ENCODE measurements at places on chromosomes 11 and 22. TPM values are rescaled to one million over a fixed set of nuclear protein-coding genes. Genes with fewer than 3 reads are reported as not detected.
A peak's percentile ranks its signal among the peaks of the same experiment; 100 is the strongest.

Gene TBC1D10A
- 23.4 TPM for total RNA-seq

Gene REXO2
- 78.9 TPM for total RNA-seq

Gene APOA4
- total RNA-seq, result not detected

Gene ART5
- total RNA-seq, result under 0.01 TPM

Gene CTSW
- total RNA-seq, result 95.9 TPM

Gene CHCHD10
- total RNA-seq, result 11.0 TPM

DNA sequence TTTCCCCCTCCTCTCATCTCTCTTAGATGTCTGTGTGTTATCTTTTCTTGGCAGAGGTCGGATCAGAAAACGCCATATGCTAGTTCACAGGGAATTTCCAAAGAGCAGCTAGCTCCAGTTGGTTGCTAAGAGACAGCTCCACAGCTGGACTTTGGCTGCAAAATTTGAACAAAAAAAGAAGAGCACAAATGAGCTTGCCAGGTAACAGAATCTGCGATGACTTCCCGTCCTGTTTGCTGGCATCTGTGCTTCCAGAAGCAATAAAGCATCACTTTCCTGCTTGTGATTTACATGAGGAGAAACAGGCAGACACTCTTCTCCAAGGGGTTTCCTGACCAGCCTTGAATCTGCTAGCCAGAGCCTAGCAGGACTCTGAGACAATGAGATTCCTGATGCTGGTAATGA lies 596.0 kb upstream of the B3GAT1 start:
- DNase-seq, result no peak

DNA sequence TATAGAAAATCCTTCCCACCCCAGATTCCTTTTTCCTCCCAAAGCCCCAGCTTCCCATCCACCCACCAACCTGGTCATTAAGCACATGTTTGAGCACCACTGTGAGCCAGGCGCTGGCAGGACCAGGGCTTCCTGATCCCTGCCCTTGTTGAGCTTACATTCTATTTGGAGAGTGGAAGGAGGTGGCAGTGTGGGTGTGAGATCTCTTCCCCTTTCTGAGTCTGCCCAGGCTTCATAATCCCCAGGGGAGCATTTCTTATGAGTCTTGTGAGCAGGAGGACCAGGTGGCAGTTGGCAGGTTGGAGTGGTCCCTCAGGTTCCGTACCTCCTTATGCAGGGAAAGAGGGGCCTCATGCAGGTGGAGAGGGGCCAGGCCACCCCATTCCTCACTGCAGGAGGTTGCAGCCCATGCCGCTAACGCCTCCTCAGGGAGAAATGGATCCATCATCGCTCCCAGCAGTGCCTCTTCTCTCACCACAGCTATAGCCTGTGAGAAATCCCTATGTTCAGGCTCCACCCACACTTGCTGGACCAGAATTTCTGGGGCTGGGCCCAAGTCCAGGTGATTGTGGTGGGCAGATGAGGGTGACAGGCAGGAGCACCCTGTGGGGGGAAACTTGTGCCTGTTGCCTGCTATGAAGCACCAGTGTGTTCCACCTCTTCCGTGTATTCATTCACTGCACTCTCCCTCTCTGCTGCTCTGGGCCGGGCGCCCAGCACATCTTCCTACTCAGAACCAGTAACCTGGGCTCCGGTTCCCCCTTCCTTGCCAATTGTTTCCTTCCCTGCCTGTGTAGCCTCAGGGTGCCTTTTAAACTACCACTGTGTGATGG lies 23.5 kb downstream of the UBE2L3 start:
- no peak for DNase-seq

GRCh38 chr11:119889111-119889510 lies 160.1 kb upstream of the NECTIN1 start:
- no peak for DNase-seq

DNA sequence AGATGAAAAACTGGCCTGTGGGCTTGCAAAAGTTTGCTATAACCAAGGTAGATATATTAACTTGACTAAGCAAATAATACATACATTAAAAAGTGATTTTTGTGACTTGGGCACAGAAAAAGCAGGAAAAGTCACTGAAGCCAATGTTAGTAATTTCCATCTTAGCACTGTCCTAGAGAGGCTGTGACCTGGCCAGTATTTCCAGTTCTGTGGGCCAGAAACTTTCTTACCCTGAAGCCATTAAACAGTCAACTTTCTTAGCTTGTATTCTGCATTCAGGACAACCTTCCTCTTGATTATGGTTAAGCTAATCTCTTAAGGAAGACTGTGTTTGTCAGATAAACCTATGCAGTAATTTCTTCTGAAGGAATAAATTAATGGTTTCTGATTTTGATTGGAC lies 22.3 kb upstream of the SLC36A4 start:
- no peak for DNase-seq

GRCh38 chr11:79547256-79547655 lies 106.4 kb upstream of the TENM4 start:
- no peak for DNase-seq

DNA sequence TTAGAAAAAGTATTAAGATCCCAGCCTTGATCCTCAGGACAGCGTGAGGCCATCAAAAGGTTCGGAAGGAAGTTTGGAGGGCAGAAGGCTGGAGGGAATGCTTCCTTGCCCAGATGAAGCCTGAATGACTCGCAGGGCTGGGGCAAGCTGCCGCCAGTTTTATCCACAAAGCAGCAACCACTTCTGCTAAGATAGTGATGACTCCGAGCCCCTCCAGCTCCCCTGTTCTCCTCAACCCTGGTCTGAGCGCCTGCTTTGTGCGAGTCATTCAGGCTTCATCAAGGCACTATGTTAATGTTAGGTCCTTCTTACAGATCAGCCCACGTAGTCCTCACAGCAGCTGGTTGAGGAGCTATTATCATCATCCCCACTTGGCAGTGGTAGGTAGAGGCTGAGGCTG lies 158.8 kb downstream of the COMMD9 start:
- DNase-seq, result no peak

- no peak for DNase-seq
Observed at GRCh38 chr22:32746732-32747131, 54.8 kb upstream of the TIMP3 start.

- DNase-seq, result no peak
Observed at GRCh38 chr22:18069041-18069440, 8.7 kb upstream of the PEX26 start.

DNA sequence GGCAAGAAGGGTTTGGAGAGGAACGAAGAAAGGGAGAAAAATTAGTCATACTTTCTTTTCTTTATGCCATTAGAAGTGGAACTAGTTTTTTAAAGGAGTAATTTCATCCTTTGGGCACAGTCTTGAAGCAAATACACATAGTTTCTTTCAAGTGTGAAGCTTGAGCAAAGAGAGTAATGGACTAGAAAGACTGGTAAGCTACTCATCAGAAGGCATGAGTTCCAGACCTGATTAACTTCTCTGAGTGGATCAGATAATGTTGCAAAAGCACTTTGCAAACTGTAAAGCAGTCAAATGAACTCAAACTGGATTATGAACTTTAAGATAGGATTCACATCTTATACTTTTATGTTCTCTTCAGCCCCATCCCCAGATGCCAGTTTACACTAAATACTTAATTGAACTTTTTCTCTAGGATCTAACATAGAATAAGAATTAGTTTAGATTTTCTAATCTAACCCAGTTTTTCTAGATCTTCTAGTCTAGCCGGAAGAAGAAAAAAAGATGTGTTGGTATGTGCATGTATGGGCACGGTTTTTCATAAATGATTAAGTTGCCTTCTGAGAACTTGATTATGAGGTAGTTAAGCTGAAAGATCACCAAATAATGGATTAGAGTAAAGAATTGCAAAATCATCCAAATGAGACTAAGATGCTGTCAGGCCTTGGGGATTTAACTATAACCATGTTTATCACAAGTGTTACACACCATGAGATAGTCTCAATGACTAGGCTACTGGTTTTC lies 2.5 kb downstream of the DDIAS start:
- no peak for DNase-seq

DNA sequence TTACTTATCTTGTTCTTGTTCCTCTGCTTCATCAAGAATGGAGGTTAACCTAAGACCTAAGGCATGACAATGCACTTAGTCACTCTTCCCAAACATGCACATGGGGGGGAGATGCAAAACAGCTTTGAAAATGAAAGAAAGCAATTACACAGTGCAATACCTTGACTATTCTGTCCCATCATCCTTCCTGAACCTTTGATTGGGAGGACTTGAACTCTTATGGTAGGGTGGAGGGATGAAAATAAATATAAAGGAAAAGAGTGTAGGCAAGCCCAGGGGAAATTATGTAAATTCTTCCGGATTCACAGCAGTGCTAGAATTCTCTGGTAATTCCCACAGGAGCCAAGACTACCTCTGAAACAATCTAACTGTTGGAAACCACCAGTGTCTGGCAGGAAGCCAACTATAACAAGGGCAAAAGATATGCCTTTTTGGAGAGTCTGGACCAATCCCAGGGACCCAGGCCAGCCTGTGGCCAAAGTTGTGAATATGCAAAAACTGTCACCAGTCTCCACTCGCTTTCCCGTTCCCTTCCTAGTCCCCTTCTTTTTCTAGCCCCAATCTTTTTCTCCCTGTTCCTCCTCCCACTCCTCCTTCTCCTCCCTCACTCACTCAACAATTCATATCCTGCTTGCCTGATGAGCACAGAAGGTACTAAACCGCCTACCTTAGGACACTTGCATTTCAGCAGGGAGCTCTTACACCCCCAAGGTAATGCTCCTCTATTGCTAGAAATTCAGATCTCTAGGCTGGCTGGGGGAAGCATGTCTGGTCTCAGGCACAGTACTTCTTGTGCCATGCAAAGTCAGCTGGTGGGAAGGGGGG lies 2.5 kb upstream of the RCN1 start:
- DNase-seq, result peak; percentile 49

DNA sequence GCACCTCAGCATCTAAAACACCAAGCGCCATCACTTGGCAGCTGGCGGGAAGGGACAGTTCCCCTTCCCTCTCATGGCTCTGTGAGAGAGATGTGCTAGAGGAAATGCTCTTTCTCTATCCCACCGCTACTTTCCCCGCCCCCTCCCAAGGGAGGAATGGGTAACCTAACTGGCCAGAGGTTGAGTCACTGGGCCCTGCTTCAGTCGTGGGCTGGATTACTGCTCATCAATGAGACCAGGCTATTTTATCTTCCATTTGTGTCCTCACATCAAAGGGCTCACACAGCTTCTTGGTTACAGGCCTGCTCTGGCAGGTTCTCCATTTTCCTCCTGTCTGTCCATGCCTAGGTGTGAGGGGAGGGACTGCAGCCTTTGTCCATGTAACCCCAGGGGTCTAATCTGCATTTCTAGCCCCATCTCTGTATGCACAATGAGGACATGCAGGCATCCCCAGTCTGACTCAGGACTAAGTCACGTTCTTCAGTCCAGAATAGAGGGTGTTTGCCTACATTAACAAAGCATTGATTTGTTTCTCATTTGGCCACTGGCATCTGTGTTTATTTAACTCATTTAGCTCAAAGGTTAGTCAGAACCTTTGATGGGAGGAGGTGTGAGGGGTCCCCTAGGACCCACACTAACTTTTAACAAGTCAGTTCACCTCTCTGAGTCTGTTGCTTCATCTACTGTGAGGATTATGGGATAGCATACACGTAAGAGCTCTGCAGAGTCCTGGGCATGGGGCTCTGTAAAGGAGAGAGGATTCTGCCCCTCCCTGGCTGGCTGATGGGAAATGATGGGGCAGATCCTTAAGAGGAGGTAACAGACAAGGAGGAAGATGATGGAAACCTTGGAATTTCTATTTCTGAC lies 99.1 kb downstream of the XRRA1 start:
- no peak for DNase-seq

GRCh38 chr11:88861618-88862017 lies 204.2 kb downstream of the GRM5 start:
- DNase-seq, result no peak

DNA sequence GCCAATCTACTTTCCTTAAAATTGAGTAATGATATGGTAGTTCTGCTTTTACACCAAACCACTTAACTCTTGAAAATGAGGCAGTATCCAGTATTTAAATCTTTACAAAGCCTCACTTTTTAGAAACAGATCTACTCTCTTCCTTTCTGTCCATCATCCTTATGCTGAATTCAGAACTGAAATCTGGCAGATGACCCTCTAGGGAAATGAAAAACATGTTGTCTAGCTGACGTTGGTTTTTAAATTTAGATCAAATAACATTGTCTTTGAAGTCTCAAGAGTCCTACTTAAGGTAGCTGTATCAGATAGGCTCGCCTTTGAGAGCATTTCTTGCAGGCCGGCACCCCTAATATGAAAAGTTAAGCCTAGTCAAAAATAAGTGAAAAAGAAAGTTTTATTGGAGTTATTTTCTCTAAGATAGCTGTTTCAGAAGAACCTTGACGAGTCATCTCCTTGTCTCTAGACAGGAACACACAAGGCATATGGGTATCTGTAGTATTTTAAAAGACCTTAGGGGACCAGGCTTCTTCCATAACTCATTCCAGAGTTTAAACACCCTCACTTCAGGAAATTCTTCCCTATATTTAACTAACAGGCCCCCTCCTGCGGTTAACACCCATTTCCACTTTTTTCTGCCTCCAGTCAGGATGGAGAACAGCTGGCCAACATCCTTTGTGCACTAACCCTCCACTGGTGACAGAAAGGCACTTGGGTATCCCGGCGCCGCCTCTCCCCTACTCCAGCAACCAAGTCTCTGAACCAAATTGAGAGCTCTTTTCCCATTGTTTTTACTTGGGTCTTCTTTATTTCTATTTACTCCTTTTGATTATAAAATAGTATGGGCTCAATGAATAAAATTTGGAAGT lies 81.2 kb downstream of the WNT11 start:
- no peak for DNase-seq

Measured in hematopoietic multipotent progenitor cell (in vitro differentiated cells).